ENCODE measurements at places on chromosomes 1 and 21.

DNA sequence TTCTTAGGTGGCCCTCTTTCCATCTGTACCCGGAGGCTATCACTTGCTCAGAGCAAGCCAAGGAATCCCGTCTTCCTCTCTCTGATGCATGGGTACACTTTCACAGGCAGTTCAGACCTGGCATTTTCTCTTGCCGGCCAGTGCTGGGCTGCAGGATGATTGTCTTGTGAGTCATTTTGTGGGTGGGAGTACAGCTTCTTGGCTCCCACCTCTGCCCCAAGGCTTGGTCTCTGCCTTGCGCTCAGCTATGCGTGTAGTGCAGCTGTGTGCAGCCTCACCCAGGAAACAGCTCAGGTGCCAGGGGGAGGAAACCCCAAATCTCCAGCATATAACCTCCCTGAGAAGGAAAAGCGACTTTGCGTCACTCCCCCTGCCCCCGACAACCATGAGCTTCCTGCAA is 3.9 kb upstream of the AJAP1 start:
- DNase-seq = no peak

GRCh38 chr1:194026422-194026821 is 840.0 kb upstream of the B3GALT2 start:
- DNase-seq = no peak

DNA sequence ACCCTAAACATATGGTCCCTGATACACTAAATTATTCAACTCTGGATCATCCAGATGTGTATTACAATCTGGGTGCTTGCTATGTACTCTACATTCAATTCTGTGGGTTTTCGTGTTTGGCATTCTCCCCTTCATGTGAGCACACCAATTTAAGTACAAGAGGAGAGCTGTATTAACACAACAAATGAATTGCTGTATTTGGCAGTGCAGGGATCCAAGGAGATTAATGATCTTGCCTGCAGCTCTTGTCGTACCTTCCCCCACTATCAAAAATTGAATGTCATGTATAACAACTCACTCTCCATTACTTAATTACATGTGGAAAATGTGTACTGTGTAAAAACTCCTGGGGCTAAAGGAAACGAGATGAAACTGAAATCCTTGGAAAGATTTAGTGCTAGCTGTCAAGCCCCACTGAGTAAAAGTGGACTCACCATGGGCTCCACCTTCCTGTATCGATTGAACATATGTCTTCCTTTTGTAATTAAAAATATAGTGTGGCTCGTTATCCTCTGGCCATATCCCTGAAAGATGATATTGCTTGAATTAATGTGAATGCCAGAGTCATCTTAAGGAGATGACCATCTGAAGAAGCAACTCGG is 172.2 kb upstream of the L1TD1 start:
- no peak for DNase-seq

DNA sequence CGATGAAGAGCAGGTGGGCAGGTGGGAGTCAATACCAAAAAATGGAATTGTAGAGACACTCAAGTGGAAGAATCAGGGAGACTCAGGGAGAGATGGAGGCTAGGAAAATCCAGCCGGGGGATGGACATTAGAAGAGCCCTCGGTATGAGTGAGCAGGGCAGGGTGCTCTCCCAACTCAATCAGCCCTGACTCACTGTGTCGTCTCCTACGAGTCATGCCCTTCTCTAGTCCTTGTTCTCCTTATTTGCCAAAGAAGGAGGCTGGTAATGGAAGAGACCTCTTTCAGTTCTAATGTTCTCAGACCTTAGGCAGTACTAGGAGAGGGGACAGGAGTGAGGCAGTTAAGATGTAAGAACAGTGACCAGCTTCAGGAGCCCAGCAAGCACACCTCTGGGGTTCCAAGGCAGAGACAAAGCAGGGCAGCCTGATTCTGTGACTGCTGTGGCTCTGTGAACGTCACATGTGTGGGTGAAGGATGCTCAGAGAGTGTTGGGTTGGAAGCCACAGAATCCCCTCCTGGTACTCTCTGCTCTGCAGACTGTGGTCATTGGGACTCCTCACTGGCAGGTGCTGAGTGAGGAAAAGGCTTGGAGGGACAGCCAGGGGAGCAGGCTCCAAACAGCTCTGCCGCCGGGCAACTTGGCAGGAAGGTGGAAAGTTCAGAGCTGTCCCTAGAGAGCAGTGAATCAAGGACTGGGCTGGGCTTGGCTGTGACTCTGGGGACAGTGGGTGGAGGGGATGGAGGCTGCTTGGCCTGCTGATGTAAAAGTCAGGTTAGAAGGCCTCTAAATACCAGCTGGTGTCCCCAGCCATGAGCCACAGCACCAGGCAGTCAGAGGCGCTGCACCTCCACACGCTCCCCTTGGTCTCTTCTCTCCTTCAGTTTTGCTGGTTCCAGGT is 11.1 kb upstream of the GJA5 start:
- no peak for DNase-seq

- DNase-seq = no peak
These were observed 33.6 kb upstream of the RAVER2 start for GRCh38 chr1:64711266-64711665.

- DNase-seq = no peak
These were observed 22.6 kb upstream of the ZP4 start for GRCh38 chr1:237913345-237913744.

- no peak for DNase-seq
These were observed 1652.0 kb downstream of the NCAM2 start for GRCh38 chr21:22650226-22650625.

GRCh38 chr1:53891678-53892077 is 2.1 kb upstream of the YIPF1 start:
- no peak for DNase-seq

GRCh38 chr1:165686121-165686970 is 12.0 kb downstream of the ALDH9A1 start:
- no peak for DNase-seq

- DNase-seq = no peak
These were observed 163.4 kb downstream of the ADGRL4 start for GRCh38 chr1:78843111-78843510.

DNA sequence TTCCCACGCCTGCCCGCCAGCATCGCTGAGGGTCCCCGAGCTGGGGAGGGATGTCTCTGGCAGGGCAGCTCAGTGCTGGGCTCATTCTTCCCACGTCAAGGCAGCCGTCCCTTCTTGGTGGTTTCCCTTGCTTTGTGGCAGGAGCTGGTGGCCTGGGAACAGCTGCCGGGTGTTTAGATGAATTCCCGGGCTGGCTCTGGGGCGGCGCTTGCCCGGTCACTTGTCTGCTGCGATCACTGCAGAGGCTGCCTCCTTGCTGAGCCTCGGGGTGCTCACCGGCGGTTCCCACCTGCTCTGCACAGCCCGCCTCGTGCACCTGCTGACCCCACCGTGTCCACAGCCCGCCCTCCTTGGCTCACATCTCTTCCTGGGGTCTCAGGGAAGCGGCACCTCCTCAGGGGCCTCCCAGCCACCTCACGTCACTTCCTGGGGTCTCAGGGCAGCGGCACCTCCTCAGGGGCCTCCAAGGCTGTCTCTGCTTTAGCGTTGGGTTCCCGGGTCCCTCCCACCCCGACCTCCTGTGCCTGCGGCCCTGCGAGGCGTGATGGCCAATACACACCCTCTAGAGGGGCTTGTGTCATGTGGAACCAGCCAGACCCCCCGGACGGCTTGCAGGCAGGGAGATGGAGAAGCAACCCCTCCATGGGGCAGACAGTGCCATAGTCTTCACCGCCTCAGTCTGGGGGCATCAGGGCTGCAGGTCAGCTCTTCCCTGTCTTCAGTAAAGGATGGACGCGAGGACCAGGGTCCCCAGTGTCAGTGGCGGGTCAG is 13.5 kb downstream of the COL18A1 start:
- no peak for DNase-seq

DNA sequence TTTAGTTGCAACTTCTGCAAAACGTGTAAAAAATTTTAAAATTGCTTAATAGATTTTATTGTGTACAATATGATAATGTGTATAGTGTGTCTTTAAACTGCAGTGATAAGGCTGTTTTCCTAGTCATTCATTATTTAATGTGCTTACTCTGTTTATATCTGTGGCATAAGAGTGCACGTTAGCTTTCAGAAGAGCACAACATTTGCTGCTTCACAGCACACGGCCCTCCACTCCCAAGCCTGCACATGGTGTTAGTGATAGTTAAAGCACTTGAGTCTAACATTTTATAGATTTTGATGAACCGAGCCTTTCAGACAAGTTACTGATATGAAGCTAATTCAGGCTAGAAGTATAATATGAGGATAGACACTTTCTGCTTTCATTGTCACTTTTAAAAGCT is 120.6 kb downstream of the ADGRL2 start:
- no peak for DNase-seq

- no peak for DNase-seq
These were observed at the start of gene CLIC6 for GRCh38 chr21:34668803-34669148. TSS of gene CLIC6 (plus strand) at chr21:34668994. CDS start at chr21:34669389, 395 bp downstream.

DNA sequence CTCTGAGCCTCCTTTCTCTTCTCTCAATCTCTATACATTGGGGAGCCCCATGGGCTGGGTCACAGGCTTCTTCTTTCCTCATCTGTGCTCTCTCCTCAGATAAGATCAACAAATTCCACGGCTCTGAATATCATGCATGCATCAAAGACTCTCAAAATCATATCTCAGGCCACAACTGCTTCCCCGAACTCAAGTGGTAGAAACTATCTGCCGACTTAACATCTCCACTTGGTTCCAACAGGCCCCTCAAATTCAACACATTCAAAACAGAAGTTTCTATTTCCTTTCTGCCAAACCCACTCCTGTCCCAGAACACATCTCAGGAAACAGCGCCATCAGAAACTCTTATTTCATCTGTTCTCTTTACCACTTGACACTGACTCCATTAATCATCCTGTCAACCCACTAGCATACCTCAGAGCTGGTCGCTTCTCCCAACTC is 16.7 kb downstream of the DDX59 start:
- no peak for DNase-seq

GRCh38 chr1:98417820-98418219 is 243.7 kb upstream of the SNX7 start:
- no peak for DNase-seq

DNA sequence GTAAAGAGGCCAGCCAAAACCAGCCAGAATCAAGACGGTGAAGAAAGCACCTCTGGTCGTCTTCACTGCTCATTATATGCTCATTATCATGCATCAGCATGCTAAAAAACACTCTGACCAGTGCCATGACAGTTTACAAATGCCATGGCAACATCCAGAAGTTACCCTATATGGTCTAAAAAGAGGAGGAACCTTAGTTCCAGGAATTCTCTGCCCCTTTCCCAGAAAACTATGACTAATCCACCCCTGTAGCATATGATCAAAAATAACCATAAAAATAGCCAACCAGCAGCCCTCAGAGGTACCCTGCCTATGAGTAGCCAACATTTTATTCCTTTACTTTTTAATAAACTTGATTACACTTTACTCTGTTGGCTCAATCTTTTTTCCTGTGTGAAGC is 34.2 kb upstream of the PBX1 start:
- DNase-seq = no peak

GRCh38 chr1:225657462-225657989 is 4.6 kb upstream of the ENAH start:
- no peak for DNase-seq

GRCh38 chr21:29312981-29313380 is 14.3 kb downstream of the BACH1 start:
- no peak for DNase-seq

GRCh38 chr1:19390166-19390850 is 78.2 kb downstream of the SLC66A1 start:
- no peak for DNase-seq

DNA sequence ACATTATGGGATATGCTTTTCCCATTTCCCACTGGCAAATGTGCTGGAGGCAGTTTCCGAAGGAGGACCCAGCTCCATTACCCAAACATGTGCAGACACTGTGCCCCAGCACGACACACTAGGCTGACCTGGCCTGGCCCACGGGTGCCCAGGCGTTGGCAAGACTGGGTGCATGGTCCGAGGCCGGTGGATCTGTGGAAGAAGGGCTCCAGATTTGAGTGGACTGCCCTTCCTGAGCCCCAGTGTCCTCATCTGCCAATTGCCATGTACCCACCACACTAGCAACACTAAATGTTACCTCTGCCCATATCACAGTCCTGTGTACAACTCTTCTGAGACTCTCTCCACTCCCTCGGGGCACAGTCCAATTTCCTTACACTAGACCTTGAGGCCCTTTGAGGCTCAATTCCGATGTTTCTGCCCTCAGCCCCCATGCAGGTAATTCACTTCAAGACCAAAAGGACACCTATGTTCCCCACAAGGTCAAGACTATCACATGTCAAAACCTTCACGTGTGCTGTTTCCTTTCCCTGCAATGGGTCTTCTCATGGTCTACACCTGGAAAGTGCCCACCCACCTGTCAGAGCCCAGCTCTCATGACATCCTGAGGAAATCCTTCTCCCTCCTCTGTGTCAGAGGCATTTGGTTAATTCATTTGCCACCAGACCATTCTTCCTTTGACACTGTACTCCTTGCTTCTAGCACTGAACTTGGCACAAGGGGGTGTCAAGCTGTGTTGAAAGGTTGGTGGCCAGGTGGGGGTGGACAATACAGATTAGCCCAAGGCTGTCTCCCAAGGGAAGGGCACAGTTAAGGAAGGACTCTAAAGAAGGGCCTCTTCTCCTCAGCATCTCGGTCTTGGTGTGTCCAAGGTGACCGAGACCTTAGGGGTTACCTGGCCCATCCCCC is 124.9 kb downstream of the DMRTB1 start:
- DNase-seq = no peak

- DNase-seq = no peak
These were observed 30.5 kb upstream of the B3GALT2 start for GRCh38 chr1:193216920-193217319.

DNA sequence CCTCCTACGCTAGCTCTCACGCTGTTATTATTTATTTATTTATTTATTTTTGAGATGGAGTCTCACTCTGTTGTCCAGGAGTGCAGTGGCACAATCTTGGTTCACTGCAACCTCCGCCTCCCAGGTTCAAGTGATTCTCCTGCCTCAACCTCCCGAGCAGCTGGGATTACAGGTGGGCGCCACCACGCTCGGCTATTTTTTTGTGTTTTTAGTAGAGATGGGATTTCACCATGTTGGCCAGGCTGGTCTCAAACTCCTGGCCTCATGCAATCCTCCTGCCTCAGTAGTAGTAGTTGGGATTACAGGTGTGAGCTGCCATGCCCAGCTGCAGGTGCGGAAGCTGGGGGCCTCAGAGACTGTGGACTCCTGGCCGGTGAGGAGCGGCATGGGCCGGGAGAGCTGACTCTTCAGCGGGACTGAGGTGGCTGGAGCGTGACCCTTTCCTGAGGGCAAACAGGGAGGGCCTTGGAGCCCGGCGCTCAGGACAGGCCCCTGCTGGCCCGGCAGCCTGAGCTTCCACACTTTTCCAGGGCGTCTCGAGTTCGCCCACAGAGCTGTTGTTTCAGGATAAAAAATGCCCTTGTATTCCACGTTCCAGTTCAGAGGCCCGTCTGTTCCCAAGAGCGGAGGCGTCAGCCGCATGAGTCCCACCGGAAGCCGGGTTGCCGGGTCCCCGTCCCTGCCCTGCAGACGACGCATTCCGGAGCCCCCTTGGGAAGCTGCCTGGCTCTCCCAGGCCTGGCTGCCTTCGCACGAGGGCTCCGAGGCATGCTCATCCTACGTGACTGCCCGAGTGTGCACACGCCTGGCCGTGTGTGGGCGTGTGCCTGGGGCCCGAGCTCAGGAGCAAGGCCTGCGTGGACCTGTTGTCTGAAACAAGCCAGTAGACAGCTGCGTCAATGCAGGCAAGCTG is 126.2 kb downstream of the SIK1 start:
- no peak for DNase-seq

Measured in NCI-H1930 (cell line).